ENCODE measurements at places on chromosomes 3 and 15.

DNA sequence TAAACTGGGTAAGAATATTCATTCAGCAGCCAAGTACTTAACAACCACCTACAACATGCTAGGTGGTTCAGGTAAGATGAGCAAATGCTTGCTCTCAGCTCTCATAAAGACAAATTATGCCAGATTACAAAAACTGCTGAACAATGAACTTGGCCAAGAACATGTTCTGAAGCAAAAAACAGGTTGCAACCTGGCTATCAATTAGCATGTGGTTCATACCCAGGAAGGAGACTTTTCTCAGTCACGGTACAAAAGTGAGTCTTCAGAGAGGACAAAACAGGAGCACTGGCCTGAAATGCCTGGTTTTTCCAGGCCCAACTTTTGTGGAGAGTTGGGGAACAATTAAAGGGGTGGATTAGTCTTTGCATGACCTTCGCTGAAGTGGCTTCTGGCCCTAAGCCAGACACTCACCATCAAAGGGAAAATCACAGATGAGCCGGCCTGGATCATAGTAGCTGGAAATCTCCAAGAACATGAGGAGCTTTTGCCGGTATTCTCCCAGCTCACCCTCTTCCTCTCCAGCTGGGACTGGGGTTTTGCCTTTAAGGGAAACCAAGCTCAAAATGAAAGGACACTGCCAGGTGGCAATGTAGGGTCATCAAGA, 7.6 kb upstream of the PLA2G4F start:
- no peak for DNase-seq

DNA sequence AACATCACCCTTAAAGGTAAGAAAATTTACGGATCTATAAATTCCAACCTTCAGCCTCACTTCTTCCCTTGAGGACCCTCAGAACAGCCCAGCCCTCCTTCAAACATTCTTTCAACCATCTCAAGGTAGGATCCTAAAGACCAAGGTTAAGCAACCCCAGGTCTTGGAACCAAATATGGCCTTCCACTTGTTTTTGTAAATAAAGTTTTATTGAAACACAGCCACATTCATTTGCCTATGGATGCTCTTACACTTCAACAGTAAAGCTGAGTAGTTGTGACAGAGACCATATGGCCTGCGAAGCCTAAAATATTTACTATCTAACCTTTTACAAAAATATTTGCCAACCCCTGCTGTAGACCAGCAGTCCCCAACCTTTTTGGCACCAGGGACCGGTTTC, 70.4 kb upstream of the NTRK3 start:
- DNase-seq = no peak

DNA sequence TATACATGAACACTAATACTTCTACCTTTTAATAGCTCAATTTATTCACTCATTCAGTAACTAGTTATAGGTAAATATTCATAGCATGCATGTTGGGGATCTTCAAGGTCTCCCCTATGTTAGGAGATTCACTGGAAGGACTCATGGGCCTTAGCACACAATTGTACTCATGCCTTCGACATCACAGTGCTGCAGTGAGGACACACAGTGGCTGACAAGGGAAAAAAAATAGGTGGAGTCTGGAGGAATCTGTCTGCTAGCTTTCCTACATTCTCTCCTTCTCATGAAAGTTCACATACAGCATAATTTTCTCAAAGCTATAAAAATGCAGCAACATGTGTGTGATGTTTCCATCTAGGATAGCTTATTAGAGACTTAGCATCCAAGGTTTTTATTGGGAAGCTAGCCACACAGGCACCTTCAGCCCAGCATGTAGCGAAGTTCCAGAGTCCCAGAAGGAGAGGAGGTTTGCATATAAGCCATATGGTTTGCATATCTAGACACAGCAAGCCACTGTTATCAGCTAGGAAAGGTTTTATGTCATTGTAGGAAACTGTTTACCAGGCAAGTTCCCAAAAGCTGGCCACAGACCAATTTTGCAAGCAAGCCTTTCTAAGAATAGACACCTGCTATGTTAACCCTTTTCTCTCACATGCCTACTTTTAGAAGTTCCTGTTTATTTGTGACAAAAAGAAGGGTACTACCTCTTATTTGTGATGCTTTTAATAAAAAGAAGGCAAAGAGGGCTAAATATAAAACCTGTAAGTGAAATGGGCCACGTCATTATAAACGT, 46.4 kb downstream of the MORC1 start:
- DNase-seq = no peak

DNA sequence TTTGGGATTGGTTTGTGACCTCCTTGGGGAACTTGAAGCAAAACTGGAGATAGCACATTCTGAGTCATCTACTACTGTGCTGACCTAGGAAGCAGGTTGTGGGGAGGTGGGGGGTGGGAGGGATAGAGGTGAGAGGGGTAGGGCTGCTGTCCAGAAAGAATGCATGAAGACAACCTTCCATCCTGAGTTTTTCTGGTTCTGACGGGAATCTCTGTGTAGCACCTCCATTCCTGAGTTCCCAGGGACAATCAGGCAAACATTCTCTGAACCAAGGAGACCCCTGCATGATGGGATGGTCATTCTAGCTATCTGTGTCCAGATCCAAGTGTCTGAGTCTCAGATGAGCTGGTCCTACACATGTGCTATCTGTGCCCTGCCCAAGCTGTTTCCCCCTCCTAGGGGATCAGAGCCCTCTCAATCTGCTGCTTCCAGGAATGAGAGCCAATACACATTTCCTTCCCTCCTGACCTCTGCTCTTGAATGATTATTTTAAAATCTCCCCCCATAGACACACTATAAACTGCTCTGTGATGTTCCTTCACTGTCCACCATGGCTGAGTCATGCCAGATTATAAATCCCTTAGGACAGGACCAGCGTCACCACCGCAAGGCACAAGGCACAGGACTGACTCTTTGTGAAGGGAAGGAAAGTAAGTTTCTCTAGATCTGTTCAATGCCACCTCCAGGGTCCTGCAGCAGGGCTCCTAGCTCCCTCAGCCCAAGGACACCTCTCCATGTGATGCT, 2.2 kb upstream of the CD276 start:
- DNase-seq = no peak

DNA sequence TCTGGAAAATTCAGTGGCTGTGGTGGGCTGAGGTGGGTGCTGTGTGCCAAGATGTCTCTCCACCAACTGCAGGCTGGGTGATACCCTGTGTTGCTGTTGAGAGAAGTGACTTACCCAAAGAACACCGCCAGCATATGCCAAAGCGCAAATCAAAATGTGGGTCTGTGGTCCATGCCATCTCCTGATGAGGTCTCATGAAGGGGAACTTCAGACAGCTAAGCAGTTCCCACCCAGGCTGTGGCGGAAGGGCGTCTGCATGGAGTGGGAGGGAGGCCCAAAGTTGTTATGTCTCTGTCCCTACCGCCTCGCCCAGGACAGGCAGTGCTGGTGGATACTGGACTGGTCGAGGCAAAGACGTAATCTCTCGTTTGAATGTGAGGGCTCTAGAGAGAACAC, 70.9 kb upstream of the PLXNA1 start:
- no peak for DNase-seq

DNA sequence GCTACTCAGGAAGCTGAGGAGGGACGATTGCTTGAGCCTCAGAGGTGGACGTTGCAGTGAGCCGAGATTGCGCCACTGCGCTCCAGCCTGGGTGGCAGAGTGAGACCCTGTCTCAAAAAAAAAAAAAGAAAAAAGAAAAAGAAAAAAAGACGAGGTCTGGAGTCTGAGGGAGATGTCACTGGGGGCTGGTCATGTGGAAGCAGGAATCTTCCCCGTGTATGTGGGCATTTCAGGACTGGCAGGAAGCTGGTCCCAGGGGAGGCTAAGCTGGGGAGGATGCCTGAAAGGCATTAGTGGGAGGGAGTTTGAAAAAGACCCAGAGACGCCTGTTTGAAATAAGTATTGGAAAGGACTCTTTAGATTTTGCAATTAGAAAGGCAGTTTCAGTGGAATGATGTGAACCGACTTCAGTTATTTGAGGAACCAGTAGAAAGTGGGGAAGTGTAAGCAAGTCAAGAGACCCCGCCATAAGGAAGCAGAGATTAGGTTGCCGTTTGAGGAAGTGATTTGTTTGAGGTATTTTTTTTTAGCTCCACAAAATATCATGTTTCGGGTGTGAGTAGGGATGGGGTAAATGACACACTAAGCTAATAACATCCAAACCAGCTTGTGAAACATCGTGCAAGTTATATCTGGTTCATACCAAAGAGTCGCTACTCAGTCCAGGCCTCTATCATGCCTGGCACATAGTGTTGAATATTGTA, 55.5 kb downstream of the ST6GAL1 start:
- DNase-seq = no peak

Measured in ACHN (cell line).